Psoas muscle (tissue), 8 donors: ENCODE measurements at places on chromosomes 6 and 20. TPM values are rescaled to one million over a fixed set of nuclear protein-coding genes. Genes with fewer than 3 reads are reported as not detected.

- DNase-seq, result no peak
- H3K27ac ChIP-seq, result no peak overlapping the region
- H3K4me3 ChIP-seq, result no peak overlapping the region
- H3K36me3 ChIP-seq, result no peaks in the 10 kb centered on the region
- H3K4me1 ChIP-seq, result no peaks in the 10 kb centered on the region
These were observed 351.4 kb upstream of the CDH4 start for GRCh38 chr20:60900618-60901017.

GRCh38 chr6:89035252-89036101 is 45.1 kb upstream of the PNRC1 start:
- peaks cover 43% of the 10 kb centered on the region for H3K4me1 ChIP-seq
- H3K4me3 ChIP-seq, result peak overlapping the region; percentile 40
- DNase-seq, result peak; percentile 92
- H3K27ac ChIP-seq, result peak overlapping the region; percentile 93
- H3K27me3 ChIP-seq, result no peaks in the 10 kb centered on the region

The MUCL3 gene
- total RNA-seq, result not detected

The KHDRBS2 gene
- not detected for total RNA-seq

The ADGB gene
- total RNA-seq, result not detected
